Gastroesophageal sphincter (tissue), 4 donors: ENCODE measurements at places on chromosomes 12 and 14.
A peak's percentile ranks its signal among the peaks of the same experiment; 100 is the strongest.

- H3K4me3 ChIP-seq: peak overlapping the region; percentile 24
- ATAC-seq: peak; percentile 71
These were observed 345.9 kb upstream of the RGS6 start for GRCh38 chr14:71586131-71586897.

- H3K27me3 ChIP-seq: no peaks in the 10 kb centered on the region
- H3K27ac ChIP-seq: no peak overlapping the region
- H3K4me3 ChIP-seq: no peak overlapping the region
These were observed 18.7 kb upstream of the CCT2 start for GRCh38 chr12:69566603-69567002.

- no peaks in the 10 kb centered on the region for H3K36me3 ChIP-seq
- no peak overlapping the region for H3K4me3 ChIP-seq
- no peaks in the 10 kb centered on the region for H3K4me1 ChIP-seq
- peak; percentile 60 for ATAC-seq
- H3K27ac ChIP-seq: no peak overlapping the region
- H3K27me3 ChIP-seq: no peaks in the 10 kb centered on the region
These were observed 385.9 kb downstream of the EGLN3 start for GRCh38 chr14:33564774-33565630.

- no peaks in the 10 kb centered on the region for H3K4me1 ChIP-seq
- no peak overlapping the region for H3K4me3 ChIP-seq
- no peak for ATAC-seq
- H3K27ac ChIP-seq: no peak overlapping the region
These were observed 22.0 kb upstream of the HIF1A start for GRCh38 chr14:61673305-61673704.

DNA sequence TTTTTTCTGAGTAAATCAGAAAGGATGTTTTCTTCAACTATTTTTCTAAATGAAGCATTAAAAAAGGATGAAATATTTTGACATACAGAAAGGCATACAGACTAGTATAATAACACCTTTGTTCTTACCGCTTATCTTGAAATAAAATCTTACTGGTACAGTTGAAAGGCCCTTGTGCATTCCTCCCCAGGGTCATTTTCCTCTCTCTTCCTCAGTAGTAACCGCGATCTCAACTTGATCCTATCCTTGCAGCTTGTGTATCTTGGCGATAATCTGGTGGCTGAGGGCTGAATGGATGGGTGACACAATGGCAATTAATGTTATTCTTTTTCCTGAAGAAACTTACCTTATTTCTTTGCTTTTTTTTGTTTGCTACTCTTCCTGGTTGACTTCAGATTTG, 18.5 kb downstream of the GAS2L3 start:
- no peaks in the 10 kb centered on the region for H3K4me1 ChIP-seq
- H3K36me3 ChIP-seq: no peaks in the 10 kb centered on the region

GRCh38 chr12:40616383-40616915, 75.8 kb upstream of the CNTN1 start:
- no peak overlapping the region for H3K4me3 ChIP-seq
- no peak overlapping the region for H3K27ac ChIP-seq
- ATAC-seq: no peak
- H3K4me1 ChIP-seq: peaks cover 5% of the 10 kb centered on the region

GRCh38 chr14:95464103-95464502, 52.3 kb downstream of the SYNE3 start:
- no peak overlapping the region for H3K27ac ChIP-seq
- peaks cover 5% of the 10 kb centered on the region for H3K4me1 ChIP-seq
- H3K4me3 ChIP-seq: no peak overlapping the region
- no peak for ATAC-seq
- H3K27me3 ChIP-seq: peaks cover 36% of the 10 kb centered on the region

GRCh38 chr12:75603475-75603874, 92.1 kb upstream of the KRR1 start:
- H3K27me3 ChIP-seq: no peaks in the 10 kb centered on the region
- H3K36me3 ChIP-seq: no peaks in the 10 kb centered on the region
- no peak overlapping the region for H3K27ac ChIP-seq
- H3K4me1 ChIP-seq: no peaks in the 10 kb centered on the region

DNA sequence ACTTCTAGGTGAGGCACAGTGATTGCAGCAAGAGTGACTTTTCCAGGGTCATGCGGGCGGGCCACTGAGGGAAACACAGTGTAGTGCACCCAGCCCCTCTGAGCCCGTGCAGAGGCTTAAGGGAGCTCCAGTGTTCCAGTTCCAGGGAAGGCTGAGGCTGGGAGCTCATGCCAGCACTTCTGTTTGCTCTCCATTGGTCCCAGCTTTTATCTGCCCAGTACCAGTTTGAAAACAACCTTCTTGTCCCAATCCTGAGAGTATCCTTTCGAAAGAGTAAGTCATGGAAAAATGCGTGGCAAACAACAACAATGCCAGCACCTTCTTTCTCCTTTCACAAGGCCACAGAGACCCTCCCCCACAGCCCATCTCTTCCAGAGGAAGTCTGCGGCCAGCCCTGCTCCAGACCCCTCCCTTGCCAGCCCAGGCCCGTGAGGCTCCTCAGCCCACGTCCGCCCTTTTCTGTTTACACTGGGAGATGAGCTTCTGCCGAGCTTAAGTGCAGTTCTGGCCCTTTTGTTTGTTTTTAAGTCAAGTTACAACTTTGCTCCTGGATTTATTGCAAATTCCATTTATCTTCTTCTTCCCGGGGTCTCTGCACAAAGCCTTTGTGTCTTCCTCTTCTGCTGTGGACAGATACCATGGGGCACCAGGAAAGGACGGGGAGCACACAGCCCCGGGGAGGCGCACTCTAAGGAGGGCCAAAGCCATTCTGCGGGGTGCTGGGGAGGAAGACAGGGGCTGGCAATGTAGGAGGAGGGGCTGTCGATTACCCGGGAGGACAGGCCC, 185.6 kb downstream of the ZFP36L1 start:
- no peaks in the 10 kb centered on the region for H3K36me3 ChIP-seq
- H3K27ac ChIP-seq: peak overlapping the region; percentile 77
- peak; percentile 54 for ATAC-seq
- no peak overlapping the region for H3K4me3 ChIP-seq
- peaks cover 22% of the 10 kb centered on the region for H3K4me1 ChIP-seq

DNA sequence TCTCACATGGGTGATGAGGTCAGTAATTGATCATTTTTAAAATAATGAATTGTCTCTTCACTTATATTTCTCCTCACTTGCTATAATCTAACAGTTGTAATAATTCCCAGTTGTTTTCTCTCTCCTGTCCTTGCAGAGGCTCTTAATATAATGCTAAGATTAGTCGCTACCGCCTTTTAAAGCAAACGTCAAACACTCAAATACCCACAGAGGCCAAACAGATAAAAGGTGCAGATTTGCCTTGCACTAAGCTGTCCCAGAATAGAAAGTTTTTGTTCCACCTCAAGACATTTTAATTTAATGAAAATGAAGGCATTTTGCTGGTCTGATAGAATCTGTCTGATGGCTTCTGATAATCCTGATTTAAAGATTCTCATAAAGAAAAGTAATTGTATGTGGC, 159.0 kb downstream of the KICS2 start:
- H3K4me3 ChIP-seq: no peak overlapping the region
- H3K27me3 ChIP-seq: no peaks in the 10 kb centered on the region
- ATAC-seq: no peak
- H3K27ac ChIP-seq: no peak overlapping the region
- H3K4me1 ChIP-seq: no peaks in the 10 kb centered on the region

DNA sequence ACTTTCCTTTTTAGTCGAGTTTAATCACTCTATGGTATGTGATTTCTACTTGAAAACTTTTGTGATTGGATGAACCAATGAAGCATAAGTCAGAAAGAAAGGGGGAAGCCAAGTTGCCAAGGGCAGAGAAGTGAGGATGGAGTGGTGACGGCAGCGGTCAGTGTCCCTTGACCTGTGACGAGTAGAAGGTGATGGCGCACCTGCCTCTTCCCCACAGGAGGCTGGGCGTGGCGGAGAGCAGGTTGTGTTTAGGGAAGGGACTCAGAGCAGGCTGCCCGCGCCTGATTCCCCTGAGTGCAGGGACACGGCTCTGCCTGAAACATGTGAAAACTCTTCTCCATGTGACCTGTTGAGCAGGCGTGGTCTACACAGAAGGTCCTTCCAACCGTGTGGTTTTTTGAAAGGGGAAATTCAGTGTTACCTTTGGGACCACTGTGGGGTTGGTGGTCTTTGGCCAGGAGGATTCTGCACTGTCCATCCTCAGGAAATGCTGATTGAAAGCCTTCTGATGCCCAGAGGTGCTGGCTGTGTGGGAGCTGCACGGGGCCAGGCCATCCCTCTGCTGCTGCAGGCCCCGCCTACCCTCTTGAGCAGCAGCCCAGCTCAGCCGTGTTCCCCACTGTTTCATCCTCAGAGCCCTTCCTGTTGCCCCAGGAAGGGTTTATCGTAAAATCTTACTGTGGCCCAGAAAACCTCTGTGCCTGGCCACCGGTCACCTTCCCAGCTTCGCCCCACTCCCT, 23.5 kb upstream of the AMN start:
- no peak overlapping the region for H3K27ac ChIP-seq
- H3K4me1 ChIP-seq: peaks cover 4% of the 10 kb centered on the region
- ATAC-seq: no peak
- H3K27me3 ChIP-seq: no peaks in the 10 kb centered on the region
- no peaks in the 10 kb centered on the region for H3K36me3 ChIP-seq

DNA sequence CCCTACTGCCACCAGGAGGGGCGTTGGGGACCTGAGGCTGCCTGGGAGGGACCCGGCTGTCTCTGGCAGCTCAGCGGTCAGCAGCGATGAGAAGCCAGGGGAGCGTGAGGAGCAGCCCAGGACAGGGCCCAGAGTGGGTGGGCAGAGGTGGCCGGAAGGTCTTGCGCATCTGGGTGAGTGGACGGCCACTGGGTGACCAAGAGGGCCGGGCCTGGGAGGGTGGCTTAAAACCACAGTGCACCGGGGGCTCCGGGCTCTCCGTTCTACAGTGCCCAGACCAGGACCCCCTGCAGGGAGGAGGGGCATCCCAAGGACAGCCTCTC, 10.0 kb downstream of the INF2 start:
- H3K4me1 ChIP-seq: peaks cover 89% of the 10 kb centered on the region
- no peaks in the 10 kb centered on the region for H3K27me3 ChIP-seq
- H3K4me3 ChIP-seq: no peak overlapping the region
- H3K27ac ChIP-seq: peak overlapping the region; percentile 90

- H3K4me1 ChIP-seq: no peaks in the 10 kb centered on the region
- no peaks in the 10 kb centered on the region for H3K27me3 ChIP-seq
- peak overlapping the region; percentile 78 for H3K27ac ChIP-seq
- ATAC-seq: peak; percentile 26
These were observed 26.5 kb downstream of the PACS2 start for GRCh38 chr14:105340821-105341733.

- H3K4me1 ChIP-seq: peaks cover 65% of the 10 kb centered on the region
- no peak for ATAC-seq
- no peaks in the 10 kb centered on the region for H3K36me3 ChIP-seq
These were observed 365 bp downstream of the CCDC59 start for GRCh38 chr12:82357845-82358199.

DNA sequence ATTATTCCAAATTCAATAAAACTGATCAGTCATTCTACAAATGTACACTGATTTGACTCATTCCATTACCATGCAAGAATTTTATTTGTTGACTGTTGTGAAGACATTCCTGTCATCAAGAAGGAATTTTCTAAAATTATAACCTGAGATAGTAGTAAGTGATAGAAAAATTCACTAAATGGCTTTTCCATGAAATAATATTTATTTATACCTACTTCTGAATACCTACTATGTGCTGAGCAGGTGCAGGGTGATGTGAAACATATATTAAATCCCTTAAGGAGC, 841.7 kb downstream of the NRXN3 start:
- H3K4me3 ChIP-seq: no peak overlapping the region
- no peaks in the 10 kb centered on the region for H3K36me3 ChIP-seq
- no peak overlapping the region for H3K27ac ChIP-seq

DNA sequence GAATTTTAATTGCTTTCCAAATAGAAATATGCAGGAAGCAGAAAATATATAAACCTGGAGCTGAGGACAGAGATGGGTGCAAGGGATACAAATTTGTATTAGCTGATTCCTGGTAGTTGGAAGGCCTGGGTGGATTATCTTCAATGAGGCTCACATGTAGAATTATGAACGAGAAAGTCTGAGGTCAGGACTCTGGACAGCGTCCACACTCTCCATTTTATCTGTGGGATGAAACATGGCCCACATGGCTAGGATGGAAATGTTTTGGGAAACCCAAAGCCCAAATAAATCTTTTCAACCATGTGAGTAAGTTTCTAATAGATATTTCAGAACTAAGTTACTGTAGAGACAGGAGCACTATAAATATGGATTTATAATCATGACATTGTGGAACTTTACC, 256.1 kb downstream of the APAF1 start:
- no peaks in the 10 kb centered on the region for H3K4me1 ChIP-seq
- H3K36me3 ChIP-seq: no peaks in the 10 kb centered on the region
- no peak overlapping the region for H3K4me3 ChIP-seq
- H3K27ac ChIP-seq: no peak overlapping the region

GRCh38 chr12:104273503-104273902, 30.0 kb upstream of the EID3 start:
- H3K4me3 ChIP-seq: no peak overlapping the region
- H3K36me3 ChIP-seq: no peaks in the 10 kb centered on the region
- no peaks in the 10 kb centered on the region for H3K4me1 ChIP-seq
- no peak for ATAC-seq
- H3K27ac ChIP-seq: no peak overlapping the region
